Lower leg skin (tissue), 4 donors: ENCODE measurements at places on chromosomes 16 and 17. TPM values are rescaled to one million over a fixed set of nuclear protein-coding genes. Genes with fewer than 3 reads are reported as not detected.

Gene GABARAP
- total RNA-seq: 253 TPM

DNA sequence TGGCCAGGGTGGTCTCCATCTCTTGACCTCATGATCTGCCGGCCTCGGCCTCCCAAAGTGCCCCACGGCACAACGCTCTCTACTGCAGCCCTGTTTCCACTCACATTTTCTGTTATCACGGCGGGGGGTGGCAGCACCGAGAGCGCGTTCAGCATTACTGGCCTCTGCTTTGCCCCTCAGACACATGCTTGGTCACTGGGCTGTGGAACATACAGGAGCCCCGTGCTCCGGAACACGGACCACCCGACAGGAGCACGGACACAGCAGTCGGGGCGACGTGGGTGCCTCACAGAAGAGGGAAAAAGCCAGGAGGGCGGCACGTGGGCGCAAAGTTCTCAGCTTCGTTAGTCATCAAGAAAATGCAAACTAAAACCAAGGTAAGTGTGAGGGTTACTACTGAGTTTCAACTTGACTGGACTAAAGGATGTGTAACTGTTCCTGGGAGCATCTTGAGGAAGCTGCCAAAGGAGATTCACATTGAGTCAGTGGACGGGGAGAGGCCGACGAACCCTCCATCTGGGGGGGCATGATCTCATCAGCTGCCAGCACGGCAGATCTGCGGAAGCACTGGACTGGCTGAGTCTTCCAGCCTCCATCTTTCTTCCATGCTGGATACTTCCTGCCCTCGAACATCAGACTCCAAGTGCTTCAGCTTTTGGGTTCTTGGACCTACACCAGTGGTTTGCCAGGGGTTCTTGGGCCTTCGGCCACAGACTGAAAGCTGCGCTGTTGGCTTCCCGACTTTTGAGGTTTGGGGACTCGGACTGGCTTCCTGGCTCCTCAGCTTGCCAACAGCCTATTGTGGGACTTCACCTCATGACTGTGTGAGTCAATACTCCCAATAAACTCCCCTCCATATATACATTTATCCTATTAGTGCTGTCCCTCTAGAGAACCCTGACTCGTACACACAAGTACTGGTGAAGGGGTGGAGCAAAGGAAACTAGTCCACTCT, 106.8 kb downstream of the ZNF778 start:
- no peak for DNase-seq

DNA sequence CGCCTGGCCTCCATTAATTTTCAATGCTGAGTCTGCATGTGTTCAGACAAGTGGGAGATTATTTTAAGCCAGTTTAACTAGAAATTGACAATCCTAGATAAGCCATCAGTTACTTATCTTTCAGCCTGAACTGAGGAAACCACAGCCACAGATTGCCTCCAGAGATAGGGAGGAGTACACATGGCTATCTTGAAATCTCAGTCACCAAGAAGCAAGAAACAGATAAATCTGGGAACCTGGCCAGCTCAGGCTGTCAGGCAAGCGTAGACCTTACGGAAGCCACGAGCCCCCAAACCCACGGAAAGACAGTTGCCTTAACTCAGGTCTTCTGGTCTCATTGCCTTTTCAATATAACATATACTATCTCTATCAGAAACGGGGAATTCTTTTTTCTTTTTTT, 2.0 kb upstream of the GLG1 start:
- DNase-seq: no peak

- DNase-seq: no peak
Observed at GRCh38 chr16:67855789-67856188, 8.3 kb upstream of the CENPT start.

DNA sequence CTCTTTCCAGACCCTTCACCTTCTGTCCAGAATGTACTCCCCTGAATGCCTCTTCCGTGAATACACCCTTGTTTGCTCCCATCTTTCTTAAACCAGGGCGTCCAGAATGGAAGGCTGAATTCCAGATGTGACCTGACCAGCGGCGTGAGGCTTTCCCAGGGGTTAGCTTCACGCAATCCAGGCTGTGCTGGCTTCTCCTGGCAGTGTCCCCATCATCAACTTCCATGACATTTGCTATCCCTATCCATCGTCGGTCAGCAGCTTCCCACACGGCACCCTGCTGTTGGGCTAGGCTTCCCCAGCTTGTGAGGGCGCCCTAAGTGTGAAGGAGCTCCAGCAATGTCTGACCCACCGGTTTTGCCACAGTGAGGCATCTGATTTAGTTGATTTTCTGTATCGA, 339.8 kb upstream of the TNRC6C start:
- DNase-seq: peak; percentile 34

DNA sequence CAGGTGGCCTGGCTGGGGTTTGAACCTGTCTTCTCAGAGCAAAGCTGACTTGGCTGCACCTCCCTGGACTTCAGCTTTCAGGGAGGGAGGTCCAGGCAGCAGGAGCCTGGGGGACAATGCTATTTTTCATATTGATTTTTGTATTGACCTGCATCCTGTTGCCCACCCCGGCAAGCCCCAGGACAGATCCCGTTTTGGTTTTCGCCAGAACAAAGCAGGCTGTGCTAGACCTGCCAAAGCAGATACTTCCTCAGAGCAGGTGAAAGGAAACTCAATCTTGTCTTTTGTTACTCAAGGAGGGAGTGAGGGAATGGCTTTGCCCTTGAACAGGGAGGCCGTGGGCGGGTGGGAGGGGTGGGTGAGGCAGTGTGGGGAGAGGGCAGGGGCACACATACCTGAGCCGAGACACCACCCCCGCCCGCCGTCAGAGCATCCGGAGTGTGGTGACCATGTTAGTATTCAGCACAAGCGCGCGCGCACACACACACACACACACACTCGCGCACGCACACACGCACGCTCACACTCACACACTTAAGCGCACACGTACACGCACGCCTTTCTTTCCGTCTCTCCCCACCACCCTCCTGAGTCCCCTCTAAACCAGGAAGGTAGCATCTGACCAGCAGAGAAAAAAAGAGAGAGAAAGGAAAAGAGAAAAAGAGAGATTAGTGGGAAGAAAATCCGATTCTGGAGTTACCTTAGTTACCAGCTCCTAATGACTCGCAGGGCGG, 59.5 kb downstream of the RAI1 start:
- no peak for DNase-seq
